ENCODE measurements at places on chromosomes 7 and 10.

DNA sequence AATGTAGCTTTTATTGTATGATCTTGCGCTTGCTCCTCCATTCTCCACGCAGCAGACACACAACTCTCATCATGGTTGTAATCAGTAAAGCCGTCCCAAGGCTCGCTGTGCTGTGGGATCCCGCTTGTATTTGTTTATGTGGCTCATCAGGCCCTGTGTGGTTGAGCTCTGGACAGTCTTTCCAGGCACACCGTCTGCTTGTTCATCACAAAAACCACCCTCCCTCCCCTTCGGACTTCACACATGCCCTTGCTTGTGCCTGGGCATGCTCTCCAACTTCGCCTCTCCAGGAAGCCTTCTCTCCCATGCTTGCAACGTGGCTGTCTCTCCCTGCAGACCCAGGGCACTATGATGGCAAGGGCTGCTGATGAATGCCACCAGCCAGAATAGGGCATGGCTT, 62.4 kb downstream of the HK1 start:
- DNase-seq: no peak

- DNase-seq: no peak
Measured at GRCh38 chr10:129953119-129954051, 10.7 kb downstream of the EBF3 start.

GRCh38 chr10:67861750-67862432, 22.6 kb upstream of the SIRT1 start:
- no peak for DNase-seq

DNA sequence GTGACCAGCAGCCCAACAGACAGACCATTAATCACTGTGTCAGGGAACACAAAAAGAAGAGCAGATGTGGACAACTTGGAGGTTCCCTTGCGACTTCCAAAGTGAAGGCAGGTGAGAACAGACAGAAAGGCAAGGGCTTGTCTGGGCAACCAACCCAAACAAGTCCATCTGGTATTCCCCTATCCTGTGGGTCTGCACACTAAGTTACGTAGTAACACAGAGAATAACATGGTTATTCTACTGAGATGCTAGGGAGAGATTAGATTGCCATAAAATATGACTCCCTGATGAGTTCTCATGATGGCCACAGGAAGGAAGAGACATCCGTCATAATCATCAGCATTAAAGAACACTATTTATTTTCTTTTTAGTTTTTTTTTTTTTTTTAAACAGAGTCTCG, 252.2 kb downstream of the CALN1 start:
- no peak for DNase-seq

GRCh38 chr7:9945131-9945530, 1028.5 kb upstream of the PHF14 start:
- DNase-seq: no peak

- DNase-seq: no peak
Measured at GRCh38 chr7:30557245-30557644, 37.4 kb upstream of the GARS1 start.

- DNase-seq: no peak
Measured at GRCh38 chr10:122465401-122466040, 4.2 kb downstream of the HTRA1 start.

Data from activated CD8-positive, alpha-beta memory T cell treated with anti-CD3 and anti-CD28 coated beads, Interleukin-2, amount 50 U/mL, for 4 hours (primary cell).